ENCODE measurements at places on chromosomes 7 and 10. TPM values are rescaled to one million over a fixed set of nuclear protein-coding genes. Genes with fewer than 3 reads are reported as not detected.

DNA sequence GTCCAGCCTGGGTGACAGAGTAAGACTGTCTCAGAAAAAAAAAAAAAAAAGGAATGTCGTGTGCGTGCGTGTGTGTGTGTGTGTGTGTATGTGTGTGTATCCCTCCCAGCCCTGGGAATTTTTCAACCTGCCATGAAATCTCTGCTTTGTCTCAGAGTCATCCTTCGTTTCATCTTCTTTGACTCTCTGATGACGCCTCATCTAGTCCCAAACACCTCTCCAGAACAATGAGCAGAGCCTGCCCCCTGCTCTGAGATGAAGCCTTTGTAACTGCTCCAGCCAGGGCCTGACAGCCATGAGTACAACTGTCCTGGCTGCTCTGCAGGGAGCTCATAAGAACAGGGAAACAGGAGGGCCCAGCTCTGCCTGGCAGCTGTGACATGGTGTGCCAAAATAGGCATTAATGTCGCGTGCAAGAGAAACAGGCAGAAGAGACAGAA, 149.5 kb downstream of the FAM107B start:
- DNase-seq = no peak

GRCh38 chr7:148804343-148805235, 79.5 kb downstream of the EZH2 start:
- DNase-seq = no peak

- DNase-seq = no peak
Observed at GRCh38 chr7:133563251-133563650, 310.4 kb downstream of the EXOC4 start.

DNA sequence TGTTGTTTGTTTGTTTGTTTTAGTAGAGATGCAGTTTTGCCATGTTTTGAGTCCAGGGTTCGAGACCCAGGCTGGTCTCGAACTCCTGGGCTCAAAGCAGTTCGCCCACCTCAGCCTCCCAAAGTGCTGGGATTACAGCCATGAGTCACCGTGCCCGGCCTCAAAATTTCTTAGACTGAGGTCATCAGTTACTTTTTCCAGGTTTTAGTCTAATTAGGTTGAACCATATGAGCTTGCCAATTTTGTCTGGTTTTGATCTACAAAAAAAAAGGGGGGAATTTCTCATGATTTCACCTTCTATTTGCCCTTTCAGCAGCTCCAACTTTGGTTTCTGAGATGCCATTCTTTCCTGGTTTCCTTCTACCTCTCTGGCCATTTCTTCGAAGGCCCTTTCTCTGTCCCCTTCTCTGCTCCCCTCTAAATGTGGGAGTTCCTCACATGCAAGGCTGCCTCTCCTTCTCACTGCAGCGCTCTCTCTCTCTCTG, 5.5 kb downstream of the CUEDC2 start:
- no peak for DNase-seq

The CBLL1 gene
- 23.4 TPM for total RNA-seq

DNA sequence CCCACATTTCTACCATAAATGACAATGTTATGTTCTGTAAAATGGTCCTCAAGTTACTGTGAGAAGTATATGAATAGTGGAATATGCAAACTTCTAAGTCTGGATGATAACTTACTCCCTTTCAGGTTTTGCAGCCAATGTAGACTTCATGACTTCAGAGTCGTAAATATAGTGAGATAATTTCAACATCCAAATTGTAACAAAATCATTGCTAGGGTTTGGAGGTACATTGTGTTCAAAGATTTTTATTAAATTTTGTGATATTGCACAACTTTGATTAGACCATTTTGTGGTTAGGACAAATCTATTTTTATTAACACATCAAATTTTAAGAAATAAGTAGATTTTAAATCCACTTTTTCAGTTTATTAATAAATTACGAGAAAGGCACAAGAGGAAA, 270.3 kb downstream of the RNLS start:
- no peak for DNase-seq

- DNase-seq = peak; percentile 57
Observed at GRCh38 chr10:12502526-12503274, 153.4 kb downstream of the CAMK1D start.

DNA sequence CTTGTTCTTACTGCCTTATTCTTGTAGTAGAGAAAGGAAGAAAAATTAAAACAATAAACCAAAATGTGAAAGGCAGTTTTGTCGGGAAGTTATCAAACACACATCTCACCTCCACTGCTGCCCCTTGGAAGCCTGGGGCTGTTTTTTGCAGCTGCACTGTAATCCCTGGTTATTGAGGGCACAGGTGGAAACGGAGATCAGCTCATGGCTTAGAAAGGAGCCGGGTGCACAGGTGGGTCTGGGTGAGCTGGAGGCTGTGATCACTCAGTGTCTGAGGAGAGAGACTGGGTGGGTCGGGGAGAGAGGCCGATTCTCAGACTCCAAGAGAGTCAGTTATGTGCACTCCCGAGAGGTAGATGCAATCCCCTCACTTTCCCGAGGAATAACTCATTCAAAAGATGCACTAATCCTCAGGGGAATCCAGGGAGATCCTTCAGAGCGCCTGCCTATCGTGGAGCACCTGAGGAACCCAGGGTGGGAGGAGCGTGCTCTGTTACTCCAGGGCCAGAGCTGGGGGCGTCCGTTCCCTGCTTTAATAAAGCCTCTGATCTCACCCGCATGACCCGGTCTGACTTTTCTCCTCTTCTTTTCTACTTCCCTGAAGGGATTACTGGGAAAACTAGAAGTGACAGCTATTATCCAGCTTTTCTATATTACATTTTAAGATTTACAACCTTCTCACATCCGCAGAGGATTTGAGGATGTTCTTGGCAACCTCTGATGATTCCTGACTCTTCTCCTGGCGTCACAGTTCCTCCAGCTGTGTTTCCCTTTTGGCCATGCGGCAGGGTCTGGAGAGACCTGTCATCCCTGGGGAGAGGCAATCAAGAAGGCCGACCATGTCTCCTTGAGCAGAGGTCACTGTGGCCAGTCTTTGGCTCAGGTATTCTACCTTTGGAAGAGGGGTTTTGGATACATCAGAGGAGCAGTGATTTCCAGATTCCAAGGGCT, 82.1 kb downstream of the CAMK1D start:
- DNase-seq = no peak

DNA sequence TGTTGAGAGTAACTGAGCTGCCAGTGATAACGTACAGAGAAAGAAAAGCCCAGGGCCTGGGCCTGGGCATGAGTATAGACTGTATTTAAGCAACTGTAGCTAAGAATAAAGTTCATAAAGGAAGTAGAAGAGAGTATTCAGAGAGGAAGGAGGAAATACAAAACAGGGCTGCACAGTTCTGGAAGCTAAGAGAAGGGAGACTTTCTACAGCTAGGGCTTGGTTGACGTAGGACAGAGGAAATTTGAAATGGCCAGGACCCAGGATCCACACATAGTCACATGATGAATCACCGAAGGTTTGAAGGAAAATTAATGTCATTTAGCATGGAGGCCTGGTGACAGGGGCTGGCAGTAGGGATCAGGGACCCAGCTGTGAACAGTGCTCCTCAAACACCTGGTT, 66.7 kb downstream of the ARL4A start:
- no peak for DNase-seq

- no peak for DNase-seq
Observed at GRCh38 chr10:1551636-1552338, 185.5 kb downstream of the ADARB2 start.

The FGL2 gene
- 246 TPM for total RNA-seq

GRCh38 chr7:69656890-69657289, 58.6 kb downstream of the AUTS2 start:
- DNase-seq = no peak

- no peak for DNase-seq
Observed at GRCh38 chr10:123165445-123166072, 11.4 kb downstream of the BUB3 start.

The ZNF518A gene
- total RNA-seq = 18.7 TPM

The MLXIPL gene
- total RNA-seq = 2.0 TPM

The CFAP70 gene
- total RNA-seq = 0.94 TPM

DNA sequence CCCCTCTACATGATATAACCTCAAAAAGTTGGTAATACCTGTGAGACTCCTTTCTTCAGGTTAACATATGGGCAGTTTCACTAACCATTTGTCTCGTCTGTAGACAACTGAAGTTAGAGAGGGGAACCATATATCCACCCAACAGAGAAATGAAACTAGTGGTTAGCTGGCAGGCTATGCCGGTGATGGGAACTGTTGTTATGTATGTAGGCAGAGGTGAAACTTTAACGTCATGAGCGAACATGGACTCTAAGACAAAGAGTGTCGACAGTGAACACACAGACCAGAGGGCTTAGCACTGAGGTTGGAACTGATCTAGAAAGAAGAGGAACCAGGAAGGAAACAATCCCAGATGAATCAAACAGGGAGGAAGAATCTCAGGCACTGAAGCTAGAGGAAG, 112.4 kb downstream of the ELMO1 start:
- DNase-seq = no peak

All from aorta (tissue), 5 donors.